ENCODE measurements at places on chromosomes 5 and 9.

DNA sequence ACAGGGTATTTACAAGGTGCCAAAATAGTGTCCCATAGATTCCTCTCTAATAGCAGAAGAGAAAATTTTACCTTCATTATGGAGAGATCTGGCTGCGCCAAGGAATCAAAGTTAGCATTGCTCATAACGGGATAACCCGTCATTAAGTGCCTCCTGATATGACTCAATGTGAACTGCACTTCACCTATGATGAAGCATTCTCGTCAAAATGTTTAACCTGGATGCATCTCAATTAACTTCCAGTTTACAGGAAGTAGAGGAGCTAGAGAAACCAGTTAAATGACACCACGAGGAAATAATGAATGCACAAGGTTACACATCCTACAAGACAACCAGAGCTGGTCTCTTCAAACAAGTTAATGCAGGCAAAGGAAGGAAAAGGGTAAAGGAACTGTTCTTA, 17.2 kb downstream of the FBXW11 start:
- no peak for DNase-seq

- no peak for DNase-seq
Measured at GRCh38 chr9:116585896-116586295, 101.2 kb upstream of the TRIM32 start.

DNA sequence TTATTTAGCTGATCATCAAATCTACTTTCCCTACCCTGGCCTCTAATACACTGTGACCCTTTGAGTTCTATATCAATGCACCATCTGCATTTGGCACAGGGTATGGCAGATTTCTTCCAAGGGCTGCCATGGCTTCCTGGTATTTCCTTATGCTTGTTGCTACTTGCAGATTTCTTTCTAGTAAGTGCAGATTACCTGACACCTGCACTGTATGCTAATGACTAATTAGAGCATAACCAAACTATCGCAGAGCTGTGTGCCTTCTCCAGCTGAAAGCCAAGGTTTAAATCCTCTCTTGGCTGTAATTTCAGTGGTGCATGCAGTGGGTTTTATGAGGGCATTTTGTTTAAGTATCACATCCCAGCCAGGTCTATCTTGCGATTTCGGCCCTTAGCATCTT, 293.7 kb downstream of the KIF4B start:
- DNase-seq: no peak

GRCh38 chr5:76938177-76938576, 14.7 kb upstream of the CRHBP start:
- DNase-seq: no peak

GRCh38 chr9:34536685-34537084, 13.9 kb upstream of the ENHO start:
- no peak for DNase-seq

DNA sequence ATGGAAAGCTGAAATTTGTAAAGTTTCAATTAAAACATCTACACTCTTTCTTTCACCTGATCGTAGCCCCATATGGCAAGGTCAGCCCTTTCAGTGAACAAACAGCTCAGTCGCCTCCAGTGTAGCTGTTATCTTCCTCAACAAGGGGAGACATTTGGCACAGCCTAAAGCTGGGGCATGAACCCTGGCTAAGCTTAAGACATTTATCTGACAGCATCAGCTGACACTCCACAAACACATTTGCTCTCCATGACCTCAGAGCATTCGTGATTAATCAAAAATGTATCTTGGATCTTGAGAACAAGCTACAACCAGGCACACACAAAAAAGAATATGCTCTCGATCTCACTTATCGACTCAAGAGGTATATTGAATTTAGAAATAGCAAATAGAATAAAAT, 67.3 kb downstream of the POU5F2 start:
- no peak for DNase-seq

DNA sequence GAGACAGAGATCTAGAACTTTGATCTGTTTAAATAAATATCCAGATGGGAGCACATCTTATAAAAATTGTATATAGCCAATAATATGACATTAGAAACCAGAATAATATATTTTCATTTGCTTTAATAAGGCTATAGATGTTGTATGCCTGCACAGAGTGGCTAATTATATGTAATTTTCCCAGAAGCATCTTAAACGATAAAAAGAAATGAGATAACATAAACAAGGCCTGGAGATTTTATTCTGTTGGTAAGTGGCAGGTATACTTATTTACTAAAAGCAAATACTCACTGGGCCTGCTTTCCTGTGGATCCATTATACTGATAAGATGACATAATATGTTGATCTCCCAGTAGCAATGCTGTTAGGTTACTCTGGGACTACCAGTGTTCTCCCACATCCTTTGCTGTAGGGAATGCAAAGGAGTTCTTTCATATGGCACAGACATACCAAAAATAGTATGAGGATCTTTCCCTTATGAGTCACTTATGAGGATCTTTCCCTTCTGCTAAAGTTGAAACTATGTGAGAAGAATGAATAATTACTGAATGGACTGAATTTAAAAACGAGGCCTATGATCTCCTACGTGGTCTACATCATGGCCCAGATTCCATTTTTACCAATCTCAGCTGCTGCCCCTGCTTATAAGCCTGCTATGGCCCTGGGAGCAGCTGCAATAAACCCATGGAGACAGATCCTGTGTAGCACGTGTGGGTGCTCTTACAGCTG, 112.1 kb downstream of the NUDT12 start:
- DNase-seq: no peak

GRCh38 chr5:33120671-33121070, 320.1 kb upstream of the TARS1 start:
- DNase-seq: no peak

DNA sequence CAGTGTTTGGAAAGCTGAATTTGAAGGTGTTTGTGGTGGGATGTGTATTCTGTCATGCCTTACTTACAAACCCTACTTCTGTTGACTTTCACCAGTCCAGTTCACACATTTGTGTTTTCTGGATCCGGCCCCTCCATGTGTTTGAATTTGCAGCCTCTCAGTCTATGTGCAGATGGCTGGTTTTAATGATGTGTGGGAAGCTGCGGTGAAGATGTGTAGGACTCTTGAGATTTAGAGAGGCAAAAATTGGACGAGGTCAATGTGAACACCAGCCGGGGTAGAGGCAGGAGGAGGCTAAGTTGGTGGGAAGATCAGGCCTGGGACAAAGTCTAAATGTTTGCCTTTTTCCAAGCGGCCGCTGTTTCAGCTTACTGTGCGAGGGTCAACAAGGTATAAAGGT, 115.4 kb upstream of the KLF9 start:
- DNase-seq: no peak

- DNase-seq: no peak
Measured at GRCh38 chr9:69190086-69190862, 16.2 kb downstream of the TJP2 start.

- no peak for DNase-seq
Measured at GRCh38 chr9:26539867-26540493, 352.6 kb downstream of the CAAP1 start.

DNA sequence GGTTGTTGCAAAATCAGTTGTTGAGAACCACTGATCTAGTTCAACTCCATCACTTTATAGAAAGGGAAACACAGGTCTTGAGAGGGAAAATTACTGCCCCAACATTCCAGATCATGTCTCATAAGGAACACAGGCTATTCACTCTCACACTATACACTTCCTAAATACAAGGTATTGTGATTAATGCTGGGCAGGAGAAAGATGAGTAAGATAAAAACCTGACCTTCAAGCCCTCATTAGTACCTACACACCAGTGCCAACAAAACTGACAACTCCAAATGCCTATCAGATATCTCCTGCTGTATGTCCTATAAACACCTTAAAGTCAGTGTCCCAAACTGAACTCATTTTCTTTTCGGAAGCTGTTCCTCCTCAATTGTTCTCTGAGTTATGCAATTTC, 8.2 kb downstream of the GNE start:
- DNase-seq: no peak

- no peak for DNase-seq
Measured at GRCh38 chr5:180054226-180054625, 17.3 kb downstream of the RNF130 start.

- no peak for DNase-seq
Measured at GRCh38 chr5:176820937-176821336, 10.6 kb downstream of the UNC5A start.

- DNase-seq: no peak
Measured at GRCh38 chr9:69433392-69433791, 108.4 kb downstream of the ENTREP1 start.

DNA sequence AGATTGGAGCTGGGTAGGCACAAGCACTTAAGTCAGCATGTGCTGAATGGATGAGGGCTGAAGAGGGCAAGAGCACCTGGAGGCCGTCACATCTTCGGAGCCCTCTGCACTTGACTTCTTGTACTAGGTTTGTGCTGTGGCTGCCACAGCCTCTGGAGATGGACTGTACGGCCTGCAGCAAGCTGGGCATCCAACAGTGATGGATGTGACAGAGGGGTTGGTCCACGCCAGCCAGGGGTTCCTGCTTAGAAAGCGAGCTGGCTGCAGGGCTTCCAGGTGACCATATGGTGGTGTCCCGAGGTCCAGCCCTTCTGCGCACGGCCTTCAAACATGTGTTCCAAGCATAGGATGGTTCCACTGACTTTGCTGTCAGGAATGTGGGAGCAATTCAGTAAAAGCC, 65.1 kb upstream of the PHYKPL start:
- DNase-seq: no peak

DNA sequence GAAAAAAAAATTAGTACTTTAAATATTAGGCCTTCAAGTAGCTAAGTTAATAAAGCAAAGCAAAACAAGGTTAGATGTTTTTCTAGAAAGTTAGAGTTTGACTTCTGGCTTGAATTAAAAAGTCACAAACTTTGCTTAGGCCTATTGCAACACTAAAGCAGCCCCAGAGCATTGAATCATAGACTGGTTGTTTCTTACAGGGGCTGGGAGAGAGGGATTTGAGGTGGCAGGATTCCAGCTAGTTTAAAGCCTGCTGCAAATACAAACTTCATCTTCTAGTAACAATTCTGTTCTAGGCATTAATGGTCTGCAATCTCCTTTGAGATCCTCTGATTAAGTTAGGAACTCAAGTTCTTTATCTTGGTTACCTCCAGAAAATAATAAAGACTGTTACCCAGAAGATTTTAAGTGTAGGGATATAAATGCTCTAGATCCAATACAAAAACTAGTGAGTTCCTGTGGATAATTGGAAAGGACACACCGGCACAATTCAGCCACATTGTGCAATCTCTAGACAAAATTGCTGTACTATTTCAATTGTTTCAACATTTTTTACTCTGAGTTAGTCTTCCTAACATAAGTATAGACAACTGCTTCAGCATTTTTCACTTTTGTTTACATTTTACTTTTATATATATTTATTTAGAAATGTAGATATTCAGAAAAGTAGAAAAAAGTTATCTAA, 12.6 kb downstream of the OR13C5 start:
- no peak for DNase-seq

- no peak for DNase-seq
Measured at GRCh38 chr5:12330381-12330780, 426.1 kb upstream of the CTNND2 start.

GRCh38 chr9:86721226-86721781, 226.0 kb downstream of the GAS1 start:
- no peak for DNase-seq

DNA sequence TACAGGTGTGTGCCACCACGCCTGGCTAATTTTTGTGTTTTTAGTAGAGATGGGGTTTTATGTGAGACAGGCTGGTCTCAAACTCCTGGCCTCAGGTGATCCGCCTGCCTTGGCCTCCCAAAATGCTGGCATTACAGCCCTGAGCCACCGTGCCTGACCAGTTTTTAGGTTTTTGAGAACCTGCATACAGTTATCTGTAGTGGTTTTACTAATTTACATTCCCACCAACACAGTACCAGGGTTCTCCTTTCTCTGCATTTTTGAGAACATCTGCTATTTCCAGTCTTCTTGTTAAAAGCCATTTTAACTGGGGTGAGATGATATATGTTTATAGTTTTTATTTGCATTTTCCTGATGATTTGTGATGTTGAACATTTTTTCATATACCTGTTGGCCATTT, 12.8 kb downstream of the DMXL1 start:
- DNase-seq: no peak

DNA sequence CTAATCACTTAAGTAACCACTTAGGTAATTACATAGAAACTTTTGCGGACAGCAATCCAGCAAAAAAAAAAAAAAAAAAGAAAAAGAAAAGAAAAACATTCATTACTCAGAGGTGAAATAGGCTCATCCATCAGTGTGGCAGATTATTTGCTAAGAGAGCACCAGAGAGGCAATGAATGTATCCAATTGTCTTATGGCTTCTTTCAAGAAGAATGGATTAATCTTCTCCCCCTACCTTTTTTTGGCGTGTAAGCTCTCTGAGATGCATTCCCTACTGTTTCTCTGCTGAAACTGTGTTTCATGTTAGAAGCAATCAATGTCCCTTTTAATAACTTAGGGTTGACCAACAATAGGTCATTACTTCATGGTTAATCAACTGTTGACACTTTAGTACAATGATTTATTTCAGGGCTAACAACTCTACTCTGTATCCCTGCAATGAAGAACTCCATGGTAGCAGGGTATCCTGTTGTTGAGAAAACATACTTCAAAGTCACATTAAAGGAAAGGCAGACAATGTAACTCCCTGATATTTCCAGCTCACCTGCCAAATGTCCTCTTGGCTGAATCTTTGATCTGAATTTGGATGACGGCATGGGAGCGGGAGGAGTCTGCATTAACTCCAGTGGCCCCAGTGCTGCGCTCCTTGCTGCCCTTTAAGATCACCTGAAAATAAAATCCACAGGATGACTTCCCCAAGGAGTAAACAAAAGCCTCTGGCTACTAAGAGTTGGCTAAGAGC, 57.6 kb downstream of the KIF24 start:
- DNase-seq: no peak

DNA sequence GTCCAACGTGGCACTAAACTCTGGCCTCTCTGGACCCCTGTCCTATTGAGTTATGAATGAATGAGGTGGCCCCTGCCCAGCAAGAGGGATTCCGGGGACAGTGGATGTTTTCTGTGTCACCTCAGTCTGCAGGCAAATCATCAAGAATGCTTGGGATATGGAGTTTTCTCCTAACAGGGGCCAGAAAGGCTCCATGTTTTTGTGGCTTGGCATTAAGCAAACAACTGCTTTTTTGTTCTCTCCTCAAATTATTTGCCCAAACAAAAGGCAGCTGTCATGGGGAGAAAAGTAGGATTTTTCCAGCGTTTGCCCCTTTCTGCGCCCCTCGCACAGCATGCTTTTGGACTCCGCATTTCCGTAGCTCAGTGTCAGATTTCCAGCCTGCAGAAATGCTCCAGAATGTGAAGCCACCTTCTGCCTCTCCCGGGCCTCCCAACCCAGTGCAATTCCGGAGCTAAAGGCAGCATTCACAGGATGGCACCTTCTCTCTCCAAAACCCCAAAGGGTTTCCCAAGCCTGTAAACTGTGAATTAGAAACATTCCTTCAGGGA, 553.3 kb downstream of the CCDC171 start:
- DNase-seq: no peak

All from Ammon's horn (tissue), 1 donor.